ENCODE measurements at places on chromosomes 6 and 20.

GRCh38 chr6:78962448-78962847, 95.1 kb downstream of the IRAK1BP1 start:
- H3K4me3 ChIP-seq, result no peak overlapping the region
- H3K4me1 ChIP-seq, result no peaks in the 10 kb centered on the region
- DNase-seq, result no peak
- no peak overlapping the region for H3K27ac ChIP-seq
- no peaks in the 10 kb centered on the region for H3K27me3 ChIP-seq

DNA sequence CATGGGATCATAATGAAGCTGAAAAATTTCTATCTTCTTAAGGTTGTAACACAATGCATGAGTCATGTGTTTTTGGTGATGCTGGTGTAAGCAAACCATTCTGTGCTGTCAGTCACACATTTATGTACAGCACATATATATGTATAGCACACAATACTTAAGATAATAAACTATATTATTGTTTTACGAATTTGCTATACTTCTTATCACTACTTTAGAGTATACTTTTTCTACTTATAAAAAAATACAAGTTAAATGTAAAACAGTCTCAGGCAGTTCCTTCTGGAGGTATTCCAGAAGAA, 920.1 kb upstream of the FLRT3 start:
- no peak overlapping the region for H3K27ac ChIP-seq
- peaks cover 4% of the 10 kb centered on the region for H3K27me3 ChIP-seq
- no peaks in the 10 kb centered on the region for H3K36me3 ChIP-seq
- H3K4me1 ChIP-seq, result no peaks in the 10 kb centered on the region
- H3K4me3 ChIP-seq, result no peak overlapping the region

- peaks cover 58% of the 10 kb centered on the region for H3K4me1 ChIP-seq
- H3K27ac ChIP-seq, result peak overlapping the region; percentile 96
- H3K27me3 ChIP-seq, result no peaks in the 10 kb centered on the region
- peaks cover 34% of the 10 kb centered on the region for H3K36me3 ChIP-seq
- DNase-seq, result peak; percentile 69
- H3K4me3 ChIP-seq, result peak overlapping the region; percentile 98
Measured at GRCh38 chr6:33205191-33206026, 954 bp downstream of the HSD17B8 start.

DNA sequence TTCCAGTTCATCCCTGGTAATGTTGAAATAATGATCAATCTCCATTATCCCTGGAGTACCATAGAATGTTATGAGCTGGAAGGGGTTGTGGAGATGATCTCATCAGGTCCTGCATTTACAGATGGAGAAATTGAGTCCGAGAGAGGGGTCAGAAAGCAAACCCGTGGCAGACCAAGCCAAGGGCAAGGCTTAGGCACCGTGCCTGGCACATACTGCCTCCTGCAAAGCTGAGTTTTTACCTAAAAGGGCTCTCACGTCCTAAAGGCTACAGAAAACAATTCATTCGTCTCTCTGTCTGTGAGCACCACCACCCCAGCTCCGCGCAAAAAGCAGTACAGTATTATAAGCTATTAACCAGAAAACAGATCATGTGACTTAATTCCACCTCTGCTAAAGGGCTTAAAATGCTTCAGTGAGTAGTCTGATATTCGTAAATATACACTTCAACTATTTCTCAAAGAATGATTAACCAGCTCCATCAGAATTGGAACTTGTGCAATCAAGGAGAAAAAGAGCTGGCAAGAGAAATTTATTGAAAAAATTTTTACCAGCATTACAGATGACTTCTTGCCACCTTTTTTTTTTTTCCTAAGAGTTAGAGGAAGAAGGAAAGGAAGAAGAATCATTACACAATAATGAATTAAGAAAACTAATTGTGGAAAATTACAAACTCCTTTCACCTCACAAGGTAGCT, 3.4 kb upstream of the PARD6B start:
- peaks cover 17% of the 10 kb centered on the region for H3K4me1 ChIP-seq
- no peak for DNase-seq
- no peaks in the 10 kb centered on the region for H3K27me3 ChIP-seq
- no peaks in the 10 kb centered on the region for H3K36me3 ChIP-seq

DNA sequence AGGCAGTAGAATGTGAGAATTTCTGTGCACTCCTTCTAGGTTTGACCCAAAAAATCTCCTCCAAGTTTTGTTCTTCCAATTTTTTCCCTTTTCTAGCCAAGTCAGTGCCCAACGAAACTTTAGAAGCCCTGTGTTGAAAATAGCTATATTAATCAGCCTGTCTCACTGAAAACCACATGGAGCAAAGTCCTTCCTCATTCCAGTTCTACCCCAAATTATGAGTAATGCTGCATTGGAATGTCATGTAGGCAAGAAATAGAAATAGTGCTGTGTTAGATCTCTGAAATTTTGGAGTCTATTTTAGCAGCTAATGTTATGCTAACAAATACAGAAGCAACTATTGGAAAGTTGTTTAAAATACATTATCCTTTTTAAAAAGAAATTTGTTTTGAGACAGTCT, 725.5 kb downstream of the TBC1D32 start:
- no peak overlapping the region for H3K27ac ChIP-seq
- no peak overlapping the region for H3K4me3 ChIP-seq
- H3K36me3 ChIP-seq, result no peaks in the 10 kb centered on the region

GRCh38 chr20:38907918-38908677, 18.1 kb upstream of the FAM83D start:
- H3K27ac ChIP-seq, result peak overlapping the region; percentile 22
- H3K27me3 ChIP-seq, result no peaks in the 10 kb centered on the region
- DNase-seq, result no peak
- no peak overlapping the region for H3K4me3 ChIP-seq

DNA sequence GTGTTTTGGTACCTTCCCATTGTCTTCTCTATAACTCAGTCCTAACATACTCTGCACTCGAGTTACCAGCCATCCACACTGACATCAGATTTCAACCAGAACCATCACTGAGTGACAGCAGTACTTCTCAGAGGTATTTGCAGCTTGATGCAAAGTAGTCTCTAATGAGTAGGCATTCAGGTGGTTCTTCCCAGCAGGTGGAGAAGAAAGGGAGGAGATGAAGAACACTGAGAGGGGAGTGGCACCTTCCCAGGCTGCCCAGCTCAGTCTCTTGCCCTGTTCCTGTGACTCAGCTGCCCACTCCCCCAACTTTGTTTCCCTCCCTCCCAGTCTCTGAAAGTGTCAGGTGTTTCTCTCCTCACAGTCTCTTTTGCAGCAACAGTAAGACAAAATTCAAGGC, 38.7 kb upstream of the SMIM28 start:
- H3K27me3 ChIP-seq, result peaks cover 17% of the 10 kb centered on the region
- no peaks in the 10 kb centered on the region for H3K36me3 ChIP-seq
- no peaks in the 10 kb centered on the region for H3K4me1 ChIP-seq
- H3K4me3 ChIP-seq, result no peak overlapping the region
- no peak for DNase-seq

DNA sequence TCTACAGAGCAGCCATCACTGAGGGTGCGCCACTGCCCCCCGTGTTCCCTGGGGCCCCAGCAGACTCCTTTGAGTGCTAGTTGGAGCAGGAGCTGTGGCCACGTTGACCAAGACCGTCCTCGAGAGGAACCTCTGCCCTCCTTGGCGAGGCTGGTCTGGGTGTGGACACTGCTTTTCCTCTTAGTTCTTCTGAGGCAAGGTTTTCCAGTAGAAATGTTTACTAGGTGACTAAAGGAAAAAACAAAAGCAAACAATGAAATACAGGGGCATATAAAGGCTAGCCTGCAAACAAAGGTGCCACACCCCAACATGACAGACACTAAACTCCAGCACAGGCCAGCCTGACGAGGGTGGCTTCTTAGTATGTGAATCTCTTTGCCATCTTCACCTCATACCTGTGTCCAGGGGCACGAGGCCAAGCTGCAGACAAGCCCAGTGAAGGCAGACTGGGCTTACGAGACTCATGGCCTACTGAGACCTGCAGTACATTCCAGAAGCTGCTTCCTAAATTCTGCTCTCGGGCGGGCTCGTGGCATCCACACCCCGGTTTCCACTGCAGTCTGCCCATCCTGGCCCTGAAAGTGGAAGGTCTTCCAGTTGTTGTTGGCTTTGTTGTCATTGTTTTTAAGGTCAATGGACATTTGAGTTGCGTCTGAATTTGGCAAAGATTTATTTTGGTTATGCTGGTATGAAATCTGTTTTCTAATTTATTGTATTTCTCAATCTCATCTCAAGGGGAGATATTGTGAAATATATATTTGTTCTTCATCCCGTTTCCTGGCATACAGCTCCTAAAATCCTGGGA, 39.2 kb downstream of the FAM50B start:
- no peaks in the 10 kb centered on the region for H3K36me3 ChIP-seq
- H3K4me1 ChIP-seq, result no peaks in the 10 kb centered on the region
- no peak overlapping the region for H3K27ac ChIP-seq

GRCh38 chr20:19867074-19867473, 109.0 kb downstream of the RIN2 start:
- no peak overlapping the region for H3K27ac ChIP-seq
- DNase-seq, result no peak
- peaks cover 19% of the 10 kb centered on the region for H3K27me3 ChIP-seq
- H3K36me3 ChIP-seq, result no peaks in the 10 kb centered on the region
- no peaks in the 10 kb centered on the region for H3K4me1 ChIP-seq

DNA sequence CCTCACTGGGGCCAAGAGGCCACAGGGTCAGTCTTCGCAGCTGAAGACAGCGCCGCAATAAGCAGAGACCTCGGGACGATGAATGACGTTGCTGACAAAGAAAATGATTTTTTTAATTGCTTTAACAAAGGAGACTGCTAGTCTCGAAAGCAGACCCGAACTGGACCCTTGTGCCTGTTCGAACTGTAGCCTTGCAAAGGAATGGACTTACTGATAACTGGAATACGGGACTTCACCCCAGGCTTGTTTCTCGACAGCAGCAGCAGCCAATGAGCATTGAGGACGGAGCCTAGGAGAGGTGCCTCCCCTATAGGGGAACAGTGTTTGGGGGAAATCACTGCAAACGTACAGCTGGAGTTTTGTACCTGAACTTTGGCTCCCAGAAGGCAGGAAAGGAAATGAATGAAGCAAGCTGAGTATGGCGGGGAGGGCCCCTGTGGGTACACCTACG, 1.3 kb upstream of the TAF4 start:
- peak overlapping the region; percentile 83 for H3K27ac ChIP-seq
- no peaks in the 10 kb centered on the region for H3K36me3 ChIP-seq
- peaks cover 26% of the 10 kb centered on the region for H3K4me1 ChIP-seq
